Thymus (tissue), 14 donors: ENCODE measurements at places on chromosomes 4 and X. TPM values are rescaled to one million over a fixed set of nuclear protein-coding genes. Genes with fewer than 3 reads are reported as not detected.

The TMPRSS11F gene
- 0.09 TPM for total RNA-seq

- DNase-seq = no peak
Observed at GRCh38 chr4:105558277-105558676, 5.9 kb downstream of the ARHGEF38 start.

- no peak for DNase-seq
Observed at GRCh38 chrX:69119122-69119521, 46.1 kb downstream of the PJA1 start.

The LGI2 gene
- total RNA-seq = 2.5 TPM

DNA sequence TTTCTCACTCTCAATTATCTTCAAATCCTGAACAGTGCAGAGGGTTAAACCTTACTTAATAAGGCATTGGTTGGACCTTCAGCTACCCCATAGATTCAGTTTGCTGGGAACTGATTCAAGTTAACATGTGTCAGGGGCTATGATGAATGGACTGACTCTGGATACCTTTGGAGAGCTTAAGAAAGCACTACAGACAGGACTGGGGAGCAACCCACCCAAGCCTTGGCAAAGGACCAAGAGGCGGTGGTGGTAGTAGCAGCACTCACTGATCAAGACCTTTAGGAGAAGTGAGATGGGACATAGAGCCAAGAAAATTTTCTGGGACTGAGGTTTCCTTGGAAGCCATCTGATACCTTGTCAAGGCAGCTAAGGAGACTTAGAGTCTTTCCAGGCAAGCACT is 43.0 kb upstream of the TAPT1 start:
- DNase-seq = no peak

The RASGEF1B gene
- total RNA-seq = 18.3 TPM

- no peak for DNase-seq
Observed at GRCh38 chr4:22903913-22904312, 211.2 kb downstream of the GBA3 start.

The SYNPO2 gene
- total RNA-seq = 15.8 TPM

DNA sequence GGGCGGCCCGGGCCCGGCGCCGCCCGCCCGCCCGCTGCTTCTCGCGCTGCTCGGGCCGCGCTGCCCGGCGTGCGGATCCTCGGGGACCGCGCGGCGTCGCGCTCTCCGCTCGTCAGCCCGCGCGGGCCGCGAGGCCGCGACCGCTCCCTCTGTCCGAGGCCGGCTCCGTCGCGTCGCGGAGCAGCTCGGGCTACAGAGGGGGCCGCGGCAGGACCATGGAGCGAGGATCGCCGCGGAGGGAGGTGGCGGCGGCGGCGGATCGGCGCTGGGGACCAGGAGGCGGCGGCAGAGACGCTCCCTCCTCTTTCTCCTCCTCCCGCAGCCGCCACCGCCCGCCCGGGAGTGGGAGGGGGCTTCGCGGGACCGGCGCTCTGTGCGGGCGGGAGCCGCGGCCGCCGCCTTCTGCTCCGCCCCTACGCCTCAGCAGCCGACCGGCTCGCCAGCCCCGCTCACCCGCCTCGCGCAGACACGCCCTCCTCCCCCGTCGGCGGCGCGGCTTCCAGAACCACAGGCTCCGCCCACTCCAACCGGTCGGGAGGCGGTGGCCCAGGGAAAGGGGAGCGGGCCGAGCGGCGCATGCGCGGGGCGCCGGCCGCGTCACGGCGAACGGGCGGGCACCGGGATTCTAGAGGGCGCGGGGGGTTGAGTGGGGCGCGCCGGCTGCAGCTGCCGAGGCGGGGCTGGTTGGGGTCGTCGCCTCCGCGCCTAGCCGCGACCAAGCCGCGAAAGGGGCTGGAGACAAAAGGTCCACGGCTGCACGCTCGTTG is at the start of gene CASK:
Gene CASK, minus strand, starts transcription at position 344 of the 767 bp plus-strand sequence. CDS start 566 bp downstream, outside the sequence.
- DNase-seq = peak; percentile 65

DNA sequence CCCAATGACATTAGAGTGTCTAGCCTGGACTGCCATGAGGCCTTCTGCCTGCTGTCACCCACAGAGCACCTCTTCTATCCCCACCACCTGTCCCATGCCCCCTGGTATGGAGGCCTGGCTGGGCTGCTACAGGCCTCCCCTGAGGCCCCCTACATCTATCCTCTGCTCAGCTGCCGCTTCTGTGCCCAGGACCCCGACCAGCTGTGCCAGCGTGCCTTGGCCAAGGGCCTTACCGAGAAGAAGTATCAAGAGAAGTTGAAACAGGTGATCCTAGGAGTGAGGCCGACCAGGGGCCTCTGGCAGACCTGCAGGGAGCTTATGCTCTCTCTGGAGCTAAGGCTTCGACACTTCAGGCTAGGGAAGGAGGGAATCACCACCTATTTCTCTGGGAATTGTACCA is 21.7 kb upstream of the TECRL start:
- no peak for DNase-seq

- DNase-seq = no peak
Observed at GRCh38 chr4:76606645-76607265, 171.7 kb downstream of the SHROOM3 start.

The MSANTD1 gene
- total RNA-seq = 0.33 TPM

- DNase-seq = no peak
Observed at GRCh38 chrX:72715546-72715945, 1.4 kb upstream of the PHKA1 start.

The COL4A5 gene
- 7.4 TPM for total RNA-seq

DNA sequence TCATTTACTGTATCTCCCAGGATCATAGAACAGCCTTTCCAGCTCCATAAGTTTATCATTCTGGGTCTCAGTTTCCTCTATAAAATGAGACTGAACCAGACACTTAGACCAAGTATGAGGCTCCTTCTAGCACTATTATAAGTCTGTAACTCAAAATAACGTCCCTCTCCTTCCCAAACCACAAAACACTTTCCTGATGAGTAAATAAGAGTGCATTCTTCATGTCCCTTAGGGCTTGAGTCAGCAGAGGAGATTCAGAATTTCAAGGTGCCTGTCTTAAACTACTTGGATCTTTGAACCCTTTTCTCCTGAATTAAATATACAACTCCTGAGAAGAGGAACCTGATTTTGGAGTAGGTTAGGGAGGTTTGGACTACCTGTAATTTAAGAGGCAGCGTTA is 62.6 kb downstream of the GLRA2 start:
- DNase-seq = no peak

GRCh38 chr4:71187404-71188155 is 151.2 kb upstream of the SLC4A4 start:
- no peak for DNase-seq

- no peak for DNase-seq
Observed at GRCh38 chr4:76951672-76952010, 2.1 kb downstream of the SEPTIN11 start.

The UCP1 gene
- not detected for total RNA-seq

DNA sequence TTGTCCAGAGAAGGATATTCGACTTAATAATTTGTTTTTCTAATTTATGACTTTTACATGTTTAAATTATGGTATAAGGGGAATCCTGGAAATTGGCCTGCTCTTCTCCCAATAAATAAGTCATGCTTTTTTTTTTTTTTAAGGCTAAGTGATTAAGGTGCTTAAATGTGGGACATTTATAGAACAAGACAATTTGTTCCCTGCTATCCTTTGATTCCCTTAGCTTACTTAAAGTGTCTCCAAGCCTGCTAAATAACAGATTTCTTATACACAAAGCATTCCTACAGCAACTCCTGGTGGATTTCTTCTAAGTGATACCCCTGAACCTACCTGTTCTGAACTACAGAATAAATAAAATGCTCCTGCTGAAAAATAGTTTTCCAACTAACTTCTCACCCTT is 233.0 kb upstream of the UGT8 start:
- DNase-seq = no peak
